Panc1 (cell line): ENCODE measurements at places on chromosomes 2 and 18. TPM values are rescaled to one million over a fixed set of nuclear protein-coding genes. Genes with fewer than 3 reads are reported as not detected.

The DSC2 gene
- 2.7 TPM for total RNA-seq

The LINC00305 gene
- not detected for total RNA-seq

The GAREM2 gene
- 12.4 TPM for total RNA-seq

The MAP3K19 gene
- not detected for total RNA-seq

The DAPL1 gene
- not detected for total RNA-seq

The KCNG3 gene
- 4.3 TPM for total RNA-seq

The VWA3B gene
- total RNA-seq: not detected

- no peaks in the 10 kb centered on the region for H3K4me1 ChIP-seq
- H3K27ac ChIP-seq: no peak overlapping the region
- no peaks in the 10 kb centered on the region for H3K27me3 ChIP-seq
- no peak for DNase-seq
These were observed 114.6 kb downstream of the DOCK10 start for GRCh38 chr2:224927646-224928173.

GRCh38 chr2:68190991-68191731 lies 33.5 kb downstream of the PNO1 start:
- no peaks in the 10 kb centered on the region for H3K27me3 ChIP-seq
- peak; percentile 80 for DNase-seq
- peaks cover 2% of the 10 kb centered on the region; the same call in 1 of the 2 replicates for H3K36me3 ChIP-seq
- no peak overlapping the region for H3K4me3 ChIP-seq
- H3K4me1 ChIP-seq: peaks cover 30% of the 10 kb centered on the region

DNA sequence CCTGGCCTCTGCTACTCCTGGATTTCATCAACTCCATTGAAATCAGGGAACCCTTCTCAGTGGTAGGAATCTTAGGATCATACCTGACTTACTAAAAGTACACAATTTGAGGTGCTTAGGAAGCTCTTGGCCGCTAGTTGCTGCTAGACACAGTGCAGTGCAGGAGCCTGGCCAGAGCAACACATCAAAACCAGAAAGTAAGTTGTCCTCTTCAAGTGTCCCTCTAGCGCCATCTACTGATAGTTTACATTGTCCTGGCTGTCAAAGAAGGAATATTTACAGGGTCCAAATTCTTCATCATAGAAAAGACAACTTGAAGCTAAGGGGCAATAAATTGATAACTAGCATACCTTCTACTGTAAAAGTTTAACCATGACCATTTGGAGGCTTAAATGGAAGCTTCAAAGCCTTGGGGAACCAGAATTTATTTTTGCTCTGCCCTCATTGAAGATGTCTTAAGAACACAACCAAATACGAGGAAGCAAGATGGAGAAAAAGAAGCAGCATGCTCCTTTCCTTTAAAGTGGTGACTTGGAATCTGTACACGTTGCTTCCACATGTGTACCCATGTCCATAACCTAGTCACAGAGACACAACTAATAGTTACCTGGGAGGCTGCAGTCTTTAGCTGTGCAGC lies 889.1 kb upstream of the GCFC2 start:
- no peak overlapping the region for H3K4me3 ChIP-seq
- no peak overlapping the region for H3K27ac ChIP-seq
- H3K27me3 ChIP-seq: no peaks in the 10 kb centered on the region

DNA sequence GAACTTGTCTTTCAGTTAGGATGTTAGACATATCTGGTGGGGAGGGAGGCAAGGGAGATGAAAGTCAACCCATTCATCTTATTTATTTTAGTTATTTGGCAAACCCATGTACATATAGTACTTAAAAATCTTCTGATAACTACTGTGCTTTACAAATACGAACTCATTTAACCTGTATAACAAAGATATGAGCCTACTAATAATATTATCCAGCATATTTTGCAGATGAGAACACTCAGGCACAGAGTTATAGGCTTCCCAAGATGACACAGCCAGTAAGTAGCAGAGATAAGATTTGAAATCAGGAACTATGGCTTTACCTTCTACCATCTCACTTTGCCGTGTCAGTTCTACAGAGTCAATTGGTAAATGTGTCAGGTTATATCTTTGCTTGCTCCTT lies 262.6 kb upstream of the DOK6 start:
- H3K27me3 ChIP-seq: no peaks in the 10 kb centered on the region
- H3K27ac ChIP-seq: no peak overlapping the region
- no peaks in the 10 kb centered on the region for H3K4me1 ChIP-seq
- H3K4me3 ChIP-seq: no peak overlapping the region
- no peak for DNase-seq
- H3K36me3 ChIP-seq: no peaks in the 10 kb centered on the region

- H3K27ac ChIP-seq: no peak overlapping the region
- H3K27me3 ChIP-seq: no peaks in the 10 kb centered on the region
- H3K4me1 ChIP-seq: no peaks in the 10 kb centered on the region
- no peak overlapping the region for H3K4me3 ChIP-seq
These were observed 216.8 kb downstream of the CAMKMT start for GRCh38 chr2:44578471-44579093.

- no peak overlapping the region for H3K27ac ChIP-seq
- no peak overlapping the region for H3K4me3 ChIP-seq
- peaks cover 12% of the 10 kb centered on the region for H3K27me3 ChIP-seq
- H3K4me1 ChIP-seq: no peaks in the 10 kb centered on the region
These were observed 41.8 kb downstream of the TIMM21 start for GRCh38 chr18:74190086-74190485.

DNA sequence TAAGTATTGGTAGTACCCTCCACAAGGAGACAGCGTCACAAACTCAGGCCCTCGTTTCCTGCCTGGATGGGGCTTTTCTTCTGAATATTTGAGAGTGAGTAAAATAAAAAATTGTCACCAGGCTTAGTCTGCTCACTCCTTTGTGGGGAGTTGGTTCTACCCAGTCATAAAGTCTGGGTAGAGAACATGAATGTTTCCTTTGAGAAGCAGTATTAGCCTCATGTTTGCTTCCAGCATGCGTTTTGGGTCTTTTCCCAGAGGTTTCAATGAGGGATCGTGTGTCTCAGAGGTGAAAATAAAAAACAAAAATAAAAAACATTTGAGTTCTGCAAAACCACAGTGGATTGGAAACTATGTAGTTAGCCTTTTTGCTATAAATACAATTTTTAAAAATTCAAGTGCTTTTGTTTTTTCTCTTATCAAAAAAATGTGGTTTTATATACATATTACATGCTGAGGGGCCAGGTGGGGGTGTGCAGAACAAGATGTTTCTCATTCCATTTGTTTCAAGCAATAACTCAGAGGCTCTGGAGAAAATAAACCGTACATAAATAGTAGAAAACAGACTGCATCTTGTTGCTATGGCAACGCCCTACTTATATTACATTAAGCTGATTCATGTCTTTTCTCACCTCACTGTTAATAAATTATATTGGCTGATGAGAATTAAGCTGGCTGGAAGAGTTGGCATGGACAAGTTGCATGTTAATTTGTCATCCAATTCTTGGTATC lies 225.4 kb upstream of the FBXO11 start:
- no peak overlapping the region for H3K27ac ChIP-seq
- no peaks in the 10 kb centered on the region for H3K36me3 ChIP-seq
- no peak overlapping the region for H3K4me3 ChIP-seq
- no peaks in the 10 kb centered on the region; the same call in 1 of the 2 replicates for H3K4me1 ChIP-seq

GRCh38 chr2:134372611-134373131 lies 118.8 kb downstream of the MGAT5 start:
- no peak for DNase-seq
- H3K27me3 ChIP-seq: no peaks in the 10 kb centered on the region

GRCh38 chr2:129775952-129776653 lies 203.4 kb upstream of the RAB6C start:
- 0 out of 2 replicates have a peak, but pooled peaks cover 1% of the 10 kb centered on the region for H3K27me3 ChIP-seq
- H3K27ac ChIP-seq: no peak overlapping the region
- no peaks in the 10 kb centered on the region for H3K4me1 ChIP-seq
- no peaks in the 10 kb centered on the region for H3K36me3 ChIP-seq
- no peak overlapping the region for H3K4me3 ChIP-seq

DNA sequence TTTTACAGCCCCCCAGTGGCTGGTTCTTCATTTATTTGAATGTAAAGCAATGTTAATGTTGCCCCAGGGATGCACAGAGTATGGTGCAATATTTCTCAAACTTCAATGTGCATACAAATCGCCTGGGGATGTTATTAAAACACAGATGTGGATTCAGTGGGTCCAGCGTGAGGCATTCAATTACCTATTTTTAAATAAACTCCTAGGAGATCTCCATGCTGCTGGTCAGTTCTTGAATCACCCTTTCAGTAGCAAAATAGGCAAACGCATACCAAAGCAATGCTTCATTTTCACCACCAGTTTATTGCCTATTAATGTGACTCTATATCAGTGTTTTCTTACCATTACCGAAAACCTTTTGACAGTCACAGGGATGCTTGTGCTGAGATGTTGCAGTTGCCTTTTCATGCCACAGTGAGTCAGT lies 530.7 kb downstream of the CBLN2 start:
- no peaks in the 10 kb centered on the region for H3K27me3 ChIP-seq
- H3K4me3 ChIP-seq: no peak overlapping the region
- no peak for DNase-seq
- no peaks in the 10 kb centered on the region for H3K4me1 ChIP-seq

GRCh38 chr18:52341103-52341432 lies 1.1 kb downstream of the DCC start:
- no peak for DNase-seq
- no peaks in the 10 kb centered on the region for H3K4me1 ChIP-seq
- H3K27ac ChIP-seq: no peak overlapping the region

DNA sequence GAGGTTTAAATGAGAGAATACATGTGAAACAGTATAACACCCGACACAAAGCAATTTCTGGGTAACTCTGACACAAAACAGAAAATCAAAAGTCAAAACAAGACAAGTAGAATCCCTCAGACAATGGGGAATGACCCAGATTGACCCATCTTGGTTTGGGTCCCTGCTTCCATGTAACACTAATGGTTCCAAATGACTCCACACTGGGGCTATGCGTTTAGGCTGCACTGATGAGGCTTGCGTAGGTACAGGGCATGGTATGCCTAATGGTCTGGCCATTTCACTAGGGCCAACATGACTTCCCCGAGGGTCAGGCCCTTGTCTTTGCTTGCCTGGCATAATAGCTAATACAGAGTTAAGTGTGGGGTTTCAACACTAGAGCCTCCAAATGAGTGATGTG lies 27.2 kb upstream of the NFE2L2 start:
- H3K4me3 ChIP-seq: no peak overlapping the region
- no peak overlapping the region for H3K27ac ChIP-seq
- peaks cover 8% of the 10 kb centered on the region; the same call in 1 of the 2 replicates for H3K4me1 ChIP-seq
- DNase-seq: no peak
- no peaks in the 10 kb centered on the region for H3K36me3 ChIP-seq
- H3K27me3 ChIP-seq: no peaks in the 10 kb centered on the region

- DNase-seq: no peak
- H3K4me3 ChIP-seq: no peak overlapping the region
- peaks cover 16% of the 10 kb centered on the region for H3K4me1 ChIP-seq
These were observed 41.9 kb upstream of the AAK1 start for GRCh38 chr2:69685321-69686048.

- H3K36me3 ChIP-seq: no peaks in the 10 kb centered on the region
- no peak overlapping the region for H3K27ac ChIP-seq
- no peak for DNase-seq
- H3K4me1 ChIP-seq: no peaks in the 10 kb centered on the region
These were observed 142.3 kb downstream of the ACOXL start for GRCh38 chr2:110874453-110875383.

GRCh38 chr2:156903335-156903734 lies 354.2 kb upstream of the GALNT5 start:
- H3K4me1 ChIP-seq: no peaks in the 10 kb centered on the region
- no peaks in the 10 kb centered on the region for H3K36me3 ChIP-seq
- no peak for DNase-seq

- no peaks in the 10 kb centered on the region for H3K27me3 ChIP-seq
- no peaks in the 10 kb centered on the region for H3K36me3 ChIP-seq
- no peak for DNase-seq
- H3K27ac ChIP-seq: no peak overlapping the region
- H3K4me3 ChIP-seq: no peak overlapping the region
These were observed 10.4 kb upstream of the FAM228A start for GRCh38 chr2:24164416-24164973.

- no peaks in the 10 kb centered on the region for H3K27me3 ChIP-seq
- H3K27ac ChIP-seq: no peak overlapping the region
These were observed 448.7 kb upstream of the TCF4 start for GRCh38 chr18:56036741-56037140.

DNA sequence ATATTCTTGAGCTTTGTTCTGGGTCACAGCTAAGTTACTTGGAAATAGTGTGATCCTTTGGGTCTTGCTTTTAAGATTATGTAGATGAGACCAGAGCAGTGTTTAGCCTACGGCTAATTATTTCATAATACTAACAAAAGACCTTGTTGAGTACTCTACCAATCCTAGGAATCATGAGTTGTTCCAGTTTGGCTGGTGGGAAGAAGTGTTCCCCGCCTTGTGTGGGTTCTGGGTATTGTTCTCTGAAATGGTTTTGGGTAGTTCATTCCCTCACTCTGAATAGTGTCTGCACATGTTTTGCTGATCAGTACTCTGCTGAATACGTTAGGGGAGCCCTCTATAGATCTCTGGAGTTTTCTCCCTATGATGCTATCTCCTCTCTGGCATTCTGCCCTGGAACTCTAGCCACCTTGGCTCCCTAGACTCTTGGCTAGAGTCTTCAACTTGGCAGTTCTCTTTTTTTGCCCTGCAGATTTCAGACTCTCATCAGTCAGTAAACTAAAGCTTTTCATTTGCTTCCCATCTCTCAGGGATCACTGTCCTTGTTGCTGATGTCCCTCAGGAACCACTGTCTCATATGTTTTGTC lies 48.4 kb downstream of the NEMP2 start:
- H3K27ac ChIP-seq: no peak overlapping the region
- no peaks in the 10 kb centered on the region for H3K36me3 ChIP-seq
- DNase-seq: no peak
- H3K4me3 ChIP-seq: no peak overlapping the region
- H3K4me1 ChIP-seq: no peaks in the 10 kb centered on the region
- no peaks in the 10 kb centered on the region for H3K27me3 ChIP-seq
